G401 (cell line): ENCODE measurements at places on chromosomes 1 and 21. TPM values are rescaled to one million over a fixed set of nuclear protein-coding genes. Genes with fewer than 3 reads are reported as not detected.
A peak's percentile ranks its signal among the peaks of the same experiment; 100 is the strongest.

Gene ADAM15
- 82.2 and 92.9 TPM in 2 replicates for total RNA-seq

Gene EPHA10
- 0.17 and 0.49 TPM in 2 replicates for total RNA-seq

Gene RRP1
- 38.6 and 51.2 TPM in 2 replicates for total RNA-seq

GRCh38 chr1:169681140-169681539 lies 30.3 kb downstream of the SELL start:
- no peak for DNase-seq

DNA sequence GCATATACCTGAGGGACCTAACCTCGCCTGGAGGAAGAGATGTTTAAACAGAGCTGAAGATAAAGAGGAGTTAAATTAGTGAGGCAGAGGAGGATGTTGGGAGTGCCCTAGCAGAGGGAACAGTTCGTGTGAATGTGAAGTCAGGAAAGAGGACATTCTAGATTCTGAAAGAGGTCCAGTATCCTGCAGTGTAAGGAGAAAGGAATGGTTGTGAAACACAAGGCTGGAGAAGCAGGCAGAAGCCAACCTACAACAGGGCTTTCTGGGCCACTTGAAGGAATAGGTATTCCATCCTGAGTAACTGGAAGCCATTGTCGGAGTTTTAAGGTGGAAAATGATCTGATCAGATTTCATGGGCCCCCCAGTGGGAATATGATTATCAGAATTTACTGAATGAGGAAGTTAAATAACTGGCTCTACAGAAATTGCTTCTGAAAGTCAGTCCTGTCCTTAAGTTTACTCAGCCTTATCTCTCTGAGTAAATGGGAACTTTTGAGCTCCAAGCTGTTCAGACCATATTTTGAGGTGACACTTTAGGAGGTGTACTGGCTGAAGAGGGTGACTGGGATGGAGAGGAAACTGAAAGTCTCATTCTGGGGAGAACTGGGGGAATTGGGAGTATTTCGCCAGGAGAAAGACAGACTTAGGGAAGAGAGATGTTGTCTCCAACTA lies 24.4 kb upstream of the FAAH start:
- DNase-seq: no peak

DNA sequence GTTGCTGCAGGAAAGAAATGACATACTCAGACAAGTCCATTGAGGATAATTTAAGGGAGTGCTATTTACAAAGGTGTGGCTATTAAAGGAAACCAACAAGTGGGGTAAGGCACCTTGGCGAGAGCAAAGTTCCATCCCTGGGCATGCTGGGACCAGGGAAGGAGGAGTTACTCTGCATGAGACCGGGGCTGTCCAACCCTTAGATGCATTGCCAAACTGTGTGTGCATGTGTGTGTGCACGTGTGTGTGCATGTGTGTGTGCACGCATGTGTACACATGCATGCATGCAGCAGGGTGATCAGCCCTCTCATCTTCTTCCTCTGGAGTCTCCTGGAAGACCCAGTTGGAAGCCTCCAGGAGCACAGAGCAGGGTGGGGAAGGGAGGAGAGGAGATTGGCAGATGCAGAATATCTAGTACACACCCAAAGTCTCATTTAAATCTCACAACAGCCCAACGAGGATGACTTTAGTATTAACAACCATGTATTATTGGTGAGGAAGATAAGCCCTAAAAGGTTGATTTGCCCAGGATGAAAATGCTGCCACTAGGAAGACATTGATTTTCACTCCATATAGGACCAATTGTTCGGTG lies 72.2 kb upstream of the CD34 start:
- no peak for DNase-seq

GRCh38 chr1:86067626-86068025 lies 88.9 kb downstream of the COL24A1 start:
- DNase-seq: no peak

DNA sequence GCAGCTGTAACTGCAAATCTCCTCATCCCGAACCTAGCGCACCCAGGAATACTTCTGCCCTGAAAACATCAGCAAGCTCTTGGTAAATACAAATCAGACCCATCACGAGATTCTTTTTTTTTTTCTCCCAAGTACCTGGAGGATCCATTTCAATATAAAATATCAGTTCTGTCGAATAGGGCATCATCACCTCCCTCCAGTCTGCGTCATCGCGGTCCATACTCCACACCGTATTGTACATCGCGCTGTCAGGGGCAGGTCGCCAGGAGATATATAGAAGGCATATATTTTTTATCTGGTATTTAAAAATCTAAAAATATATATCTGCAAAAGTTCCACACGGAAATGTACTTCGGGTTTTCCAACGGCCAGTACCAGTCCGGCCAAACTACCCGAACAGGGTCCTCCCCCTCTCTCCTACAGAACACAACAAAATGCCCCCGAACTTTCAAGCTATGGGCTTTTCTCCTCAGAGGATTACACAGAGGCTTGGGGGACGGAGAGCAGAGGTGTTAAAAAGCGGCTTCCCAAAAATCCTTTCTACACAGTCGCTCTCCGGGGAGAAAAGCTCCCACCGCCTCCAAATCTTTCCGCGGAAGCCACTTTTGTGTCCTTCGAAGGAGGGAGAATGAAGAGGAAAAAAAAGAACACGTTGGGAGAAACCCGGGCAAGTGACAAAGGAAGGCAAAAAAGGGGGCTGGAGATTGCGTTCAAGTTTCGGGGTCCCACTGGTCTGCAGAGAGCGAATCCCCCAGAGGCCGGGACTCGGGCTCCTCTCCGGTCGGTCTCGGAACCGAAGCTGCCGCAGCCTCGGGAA lies 509 bp downstream of the PIK3R3 start:
- peak; percentile 53 for DNase-seq
